ENCODE measurements at places on chromosomes 7 and 10.

GRCh38 chr10:47065903-47066302, 154.7 kb downstream of the PTPN20 start:
- DNase-seq = no peak

DNA sequence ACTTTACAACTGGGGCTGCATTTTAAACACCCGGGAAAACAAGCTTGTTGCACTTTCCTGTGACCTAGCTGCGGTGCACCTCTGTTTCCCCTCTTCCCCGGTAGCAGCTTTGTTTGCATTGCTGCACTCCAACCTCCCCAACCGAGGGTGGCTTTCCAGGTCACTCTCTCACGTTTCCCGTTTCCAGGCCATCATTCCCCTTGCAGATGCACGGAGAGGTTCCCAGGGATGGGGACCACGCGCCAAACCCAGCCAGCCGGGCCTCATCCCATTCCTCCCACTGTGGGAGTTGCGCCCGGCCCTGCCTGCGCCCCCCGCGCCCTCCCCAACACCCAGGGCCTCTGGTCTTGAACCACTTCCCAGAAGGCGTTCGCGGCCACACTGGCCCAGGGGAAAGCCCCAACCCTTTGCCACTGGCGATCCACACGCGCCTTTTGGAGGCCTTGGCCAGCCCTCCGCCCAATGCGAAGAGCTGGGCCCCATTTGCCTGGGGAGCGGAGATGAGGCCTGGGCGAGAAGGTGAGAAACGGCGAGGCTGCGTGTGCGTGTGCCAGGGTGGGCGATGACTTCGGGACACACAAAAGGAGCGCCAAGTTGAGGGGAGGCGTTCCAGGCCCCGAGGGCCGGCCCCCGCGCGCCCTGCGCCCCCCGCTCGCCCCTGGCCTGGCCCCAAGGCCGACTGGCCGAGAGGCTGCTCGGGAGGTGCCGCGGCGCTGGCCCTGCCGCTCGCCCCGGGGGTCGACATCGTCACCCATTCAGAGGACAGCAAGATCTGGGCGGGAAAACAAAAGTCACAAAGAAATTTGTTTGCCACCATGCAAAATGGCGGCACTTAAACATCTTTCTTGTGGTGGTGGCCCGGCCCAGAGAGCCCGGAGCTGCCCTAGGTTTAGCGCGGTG, 15.9 kb downstream of the SKIDA1 start:
- no peak for DNase-seq

DNA sequence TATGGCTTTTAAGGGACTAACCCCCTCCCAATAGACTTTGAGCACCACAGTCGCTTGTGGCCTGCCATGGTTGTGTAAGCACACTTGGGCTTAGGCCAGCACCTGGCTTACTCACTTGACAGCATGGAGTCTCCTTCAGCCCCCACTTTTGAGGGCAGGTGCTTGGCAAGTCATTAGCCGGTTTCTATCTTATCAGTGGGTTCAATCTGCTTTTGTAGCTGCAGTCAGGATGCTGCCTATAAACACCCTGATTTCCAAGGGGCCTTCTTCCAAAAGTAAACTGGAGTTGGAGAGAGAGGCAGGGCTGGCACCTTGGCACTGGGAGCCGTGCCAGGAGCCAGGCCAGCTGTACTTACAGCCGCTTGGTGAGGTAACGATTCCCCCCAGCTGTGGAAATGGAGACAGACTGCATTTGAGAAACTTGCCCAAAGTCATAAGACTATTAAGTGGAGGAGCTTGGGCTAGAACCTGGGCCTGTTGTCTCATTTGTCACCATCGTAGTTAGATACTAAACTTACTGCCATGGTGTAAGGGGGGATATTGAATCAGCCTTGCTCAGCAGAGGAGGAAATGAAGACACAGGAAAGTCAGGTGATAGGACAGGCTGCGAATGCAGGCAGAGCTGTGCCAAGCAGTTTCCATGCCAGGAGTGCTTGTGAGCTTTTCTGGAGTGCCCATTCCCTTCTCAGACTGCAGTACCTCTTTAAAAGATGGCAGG, 92.2 kb upstream of the EFCAB10 start:
- no peak for DNase-seq

- no peak for DNase-seq
Measured at GRCh38 chr7:88772776-88773175, 13.3 kb downstream of the ZNF804B start.

GRCh38 chr7:47376991-47377616, 204.8 kb downstream of the TNS3 start:
- DNase-seq = no peak

- no peak for DNase-seq
Measured at GRCh38 chr7:102220960-102221800, 65.5 kb upstream of the SH2B2 start.

DNA sequence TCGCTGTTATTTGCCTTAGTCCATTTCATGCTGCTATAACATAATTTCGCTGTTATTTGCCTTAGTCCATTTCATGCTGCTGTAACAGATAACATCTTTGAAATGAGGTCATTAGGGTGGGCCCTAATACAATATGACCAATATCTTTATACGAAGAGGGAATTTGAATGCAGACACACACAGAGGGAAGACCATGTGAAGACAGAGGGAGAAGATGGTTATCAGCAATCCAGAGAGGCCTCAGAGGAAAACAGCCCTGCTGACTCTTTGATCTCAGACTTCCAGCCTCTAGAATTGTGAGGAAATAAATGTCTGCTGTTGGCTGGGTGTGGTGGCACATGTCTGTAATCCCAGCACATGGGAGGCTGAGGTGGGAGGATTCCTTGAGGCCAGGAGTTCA, 404.9 kb downstream of the TYW1 start:
- no peak for DNase-seq

GRCh38 chr7:91876391-91877133, 3.9 kb downstream of the MTERF1 start:
- DNase-seq = no peak

DNA sequence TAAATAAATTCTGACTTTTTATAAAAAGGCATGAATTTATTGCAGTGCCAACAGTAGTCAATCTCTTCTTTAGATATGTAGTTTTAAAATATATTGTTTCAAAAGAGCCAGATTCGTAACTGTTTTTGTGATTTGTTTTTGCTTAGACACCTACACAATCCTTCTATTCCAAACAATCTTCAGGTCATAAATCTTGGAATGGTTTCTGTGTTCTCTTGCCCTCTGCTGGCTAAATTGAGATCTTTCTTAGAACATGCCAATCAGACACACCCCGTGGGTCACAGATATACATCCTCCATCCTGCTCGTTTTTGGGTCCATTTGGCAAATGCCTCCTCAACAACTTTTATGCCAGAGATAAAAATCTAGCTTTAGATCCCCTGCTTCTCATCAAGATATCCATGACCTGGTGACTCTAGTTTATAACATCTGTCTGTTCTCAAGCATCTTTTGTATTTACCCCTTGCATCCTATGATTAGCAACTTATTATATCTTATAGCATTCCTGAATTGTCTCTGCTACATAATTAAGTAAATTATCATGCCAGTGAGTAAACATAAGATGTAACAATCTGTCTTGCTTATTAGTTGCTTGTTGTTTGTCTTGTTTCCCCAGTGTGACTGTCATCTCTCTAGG, 35.3 kb upstream of the IFRD1 start:
- no peak for DNase-seq

GRCh38 chr7:80153446-80153845, 18.8 kb downstream of the GNAI1 start:
- no peak for DNase-seq

DNA sequence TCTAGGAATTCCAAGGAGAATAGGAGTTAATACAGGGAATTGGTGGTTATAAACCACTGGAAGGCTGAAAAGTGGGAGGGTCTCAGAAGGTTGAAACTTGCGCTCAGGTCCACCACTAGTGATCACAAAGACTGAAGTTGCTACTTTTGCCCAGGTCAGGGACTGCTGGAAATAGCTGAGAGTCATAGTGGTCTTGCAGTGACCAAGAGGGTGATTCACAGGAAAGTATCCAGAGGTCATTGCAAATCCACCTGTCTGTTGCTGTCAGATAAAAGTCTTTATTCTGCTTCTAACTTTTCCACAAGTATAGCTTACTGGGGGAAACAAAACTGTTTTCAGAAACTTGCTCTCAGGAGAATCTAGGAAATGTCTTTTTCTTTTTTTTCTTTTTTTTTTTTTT, 211.5 kb upstream of the PRSS1 start:
- no peak for DNase-seq

- no peak for DNase-seq
Measured at GRCh38 chr10:124036746-124037145, 56.7 kb downstream of the CHST15 start.

All from stimulated activated CD4-positive, alpha-beta T cell treated with anti-CD3 and anti-CD28 coated beads, Interleukin-1b, Interleukin-23, amount 100 ng/mL, for 1 hour (primary cell).